ENCODE measurements at places on chromosomes 7 and 10.

DNA sequence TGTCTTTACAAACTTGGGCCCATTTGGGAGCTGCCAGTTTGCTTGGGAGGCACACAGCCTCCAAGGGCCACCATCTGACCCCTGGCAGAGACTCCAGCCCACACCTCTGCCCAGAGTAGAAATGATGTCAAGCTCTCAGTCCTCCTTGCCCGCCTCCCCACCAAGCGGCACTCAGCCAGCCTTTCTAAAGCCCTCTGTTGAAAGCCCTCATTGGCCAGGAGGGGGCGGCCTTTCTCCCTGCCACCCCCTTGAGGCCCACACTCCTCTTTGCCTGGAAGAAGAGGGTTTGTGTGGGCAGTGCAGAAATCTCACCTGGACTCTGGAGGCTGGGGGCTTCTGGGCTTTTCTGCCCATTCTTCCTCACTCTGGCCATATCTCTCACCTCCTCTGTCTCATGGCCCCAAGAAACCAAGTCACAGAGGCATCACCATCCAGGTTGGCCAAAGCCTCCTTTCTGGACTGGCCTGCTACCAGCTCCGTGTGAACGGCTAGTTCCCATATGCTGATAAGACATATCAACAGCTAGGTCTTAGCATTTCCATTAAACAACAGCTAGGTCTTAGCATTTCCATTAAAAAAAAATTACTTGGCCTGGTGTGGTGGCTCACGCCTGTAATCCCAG, 36.1 kb downstream of the UBTD1 start:
- peak; percentile 57 for DNase-seq

DNA sequence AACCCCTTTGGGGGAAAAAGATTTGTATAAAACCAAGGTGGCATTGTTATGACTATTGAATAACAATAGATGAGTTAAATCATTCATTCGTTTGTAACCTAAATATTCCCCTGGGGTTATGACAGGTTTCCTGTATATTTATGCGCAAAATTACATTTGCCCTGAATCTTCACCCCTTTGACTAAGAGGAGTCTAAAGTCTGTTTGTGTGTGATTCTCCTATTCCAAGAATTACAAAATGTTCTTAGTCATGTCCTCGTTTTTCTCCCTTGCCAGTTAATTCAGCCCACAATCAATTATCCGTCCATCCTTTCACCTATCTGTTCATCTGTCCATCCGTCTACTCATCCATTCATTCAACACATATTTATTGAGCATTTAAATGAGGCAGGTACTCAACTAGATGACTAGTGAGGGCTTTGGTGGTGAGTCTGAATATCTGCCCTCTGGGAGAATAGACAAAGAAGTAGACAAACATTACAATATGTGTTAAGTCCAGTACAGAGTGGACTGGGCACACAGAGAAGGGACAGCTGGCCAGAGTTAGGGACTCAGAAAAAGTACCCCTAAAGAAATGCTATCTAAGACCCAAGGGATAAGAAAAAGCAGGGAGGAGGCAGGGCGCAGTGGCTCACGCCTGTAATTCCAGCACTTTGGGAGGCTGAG, 35.6 kb upstream of the TCF7L2 start:
- no peak for DNase-seq

GRCh38 chr7:40221836-40222235, 87.0 kb downstream of the SUGCT start:
- no peak for DNase-seq

DNA sequence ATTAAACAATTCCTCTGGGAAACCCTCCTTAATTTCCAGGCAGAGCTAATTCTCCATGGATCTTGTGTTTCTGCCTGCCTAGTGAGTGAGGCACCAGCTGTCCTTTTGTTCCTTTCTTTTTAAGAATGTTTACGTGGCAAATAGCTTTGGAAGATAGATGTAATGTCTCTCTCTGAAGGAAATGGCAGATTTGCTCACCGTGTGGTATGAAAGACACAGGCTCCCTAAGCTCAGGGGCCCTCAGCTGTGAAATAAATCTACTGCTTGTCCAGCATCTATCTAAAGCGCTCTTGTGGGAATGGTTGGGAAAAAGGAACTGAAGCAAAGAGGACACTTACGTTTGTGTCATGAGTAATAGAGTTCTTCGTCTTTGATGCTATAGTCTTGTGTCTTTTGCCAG, 64.6 kb downstream of the FAS start:
- no peak for DNase-seq

DNA sequence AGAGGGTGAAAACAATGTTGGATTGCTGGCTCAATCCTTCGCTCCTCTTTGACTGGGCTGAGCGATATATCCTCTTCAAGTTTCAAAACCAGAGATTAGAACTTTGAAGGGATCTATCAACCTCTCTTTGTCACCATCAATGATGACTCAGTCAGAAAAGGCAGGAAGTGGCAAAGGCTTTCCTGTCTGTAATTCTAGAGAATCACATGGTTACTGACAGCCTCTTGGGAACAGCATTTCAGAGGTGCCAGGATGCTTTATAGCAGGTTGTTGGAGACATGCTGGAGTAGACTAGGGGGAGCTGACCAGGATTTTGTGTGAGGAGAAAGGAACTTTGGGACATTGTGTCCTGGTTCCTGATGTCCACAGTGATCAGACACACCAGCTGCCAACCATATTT, 81.3 kb downstream of the PRKCQ start:
- DNase-seq = no peak

DNA sequence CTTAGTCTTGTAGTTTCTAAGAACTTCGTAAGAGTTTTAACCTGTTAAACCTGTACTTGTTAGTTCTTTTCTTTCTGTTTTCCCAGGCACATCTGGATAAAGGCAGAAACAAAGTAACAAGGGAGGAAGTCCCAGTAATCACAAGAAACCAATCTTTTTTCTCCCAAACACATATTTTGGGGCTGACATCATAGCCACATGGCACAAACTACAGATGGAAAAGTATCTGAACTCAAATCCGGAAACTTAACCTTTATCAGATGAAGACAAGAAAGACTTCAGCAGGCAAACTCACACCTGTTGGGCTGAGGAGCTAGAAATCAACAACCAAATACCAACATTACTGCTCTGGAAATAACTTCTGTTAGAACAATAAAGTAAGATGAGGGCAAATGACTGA, 67.1 kb downstream of the CUBN start:
- DNase-seq = no peak

- no peak for DNase-seq
Measured at GRCh38 chr7:31249671-31250070, 90.9 kb downstream of the NEUROD6 start.

Data from WERI-Rb-1 (cell line).